Progenitor cell of endocrine pancreas (in vitro differentiated cells): ENCODE measurements at places on chromosomes 6 and 20. TPM values are rescaled to one million over a fixed set of nuclear protein-coding genes. Genes with fewer than 3 reads are reported as not detected.

DNA sequence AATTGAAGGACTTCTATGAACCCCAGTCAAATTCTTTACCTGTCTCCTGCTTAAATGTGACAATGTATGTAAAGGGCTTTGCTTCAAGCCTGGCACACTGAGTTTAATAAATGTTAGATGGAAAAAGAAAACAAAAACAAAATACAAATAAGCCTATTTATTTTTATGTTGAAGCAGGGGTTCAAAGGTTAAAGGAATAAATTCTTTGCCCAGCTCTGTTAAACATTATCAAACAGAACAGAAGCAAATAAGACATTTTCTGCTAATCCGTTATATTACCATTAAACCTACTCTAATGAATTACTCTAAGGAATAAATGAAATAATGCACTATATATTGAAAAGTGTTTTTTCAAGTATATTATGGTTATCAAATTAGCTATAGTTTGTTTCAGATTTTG is 182.5 kb upstream of the CEP162 start:
- DNase-seq = no peak

GRCh38 chr6:63352544-63353285 is 32.9 kb upstream of the LGSN start:
- no peak for DNase-seq

GRCh38 chr6:115058414-115059211 is 715.8 kb upstream of the HS3ST5 start:
- DNase-seq = no peak

DNA sequence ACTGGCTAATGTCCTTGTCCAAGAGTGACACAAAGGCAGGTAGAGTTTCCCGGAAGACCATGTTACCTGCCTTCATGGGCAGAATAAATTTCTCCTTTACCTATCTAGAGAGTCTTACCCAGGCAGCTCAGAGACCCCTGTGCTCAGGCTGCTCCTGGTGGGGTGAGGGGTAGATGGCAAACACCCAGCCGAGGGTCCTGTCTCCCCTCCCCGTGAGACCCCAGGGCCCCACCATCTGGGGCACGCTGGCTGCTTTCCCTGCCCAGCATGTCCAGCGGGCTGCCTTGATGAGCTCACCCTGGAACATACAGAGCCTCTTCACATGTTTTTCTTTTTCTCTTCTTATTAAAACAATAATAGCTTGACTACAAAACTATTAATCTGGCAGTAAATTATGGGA is 116.5 kb downstream of the EDN3 start:
- no peak for DNase-seq

- no peak for DNase-seq
Observed at GRCh38 chr6:53048431-53049195, 16.6 kb upstream of the FBXO9 start.

DNA sequence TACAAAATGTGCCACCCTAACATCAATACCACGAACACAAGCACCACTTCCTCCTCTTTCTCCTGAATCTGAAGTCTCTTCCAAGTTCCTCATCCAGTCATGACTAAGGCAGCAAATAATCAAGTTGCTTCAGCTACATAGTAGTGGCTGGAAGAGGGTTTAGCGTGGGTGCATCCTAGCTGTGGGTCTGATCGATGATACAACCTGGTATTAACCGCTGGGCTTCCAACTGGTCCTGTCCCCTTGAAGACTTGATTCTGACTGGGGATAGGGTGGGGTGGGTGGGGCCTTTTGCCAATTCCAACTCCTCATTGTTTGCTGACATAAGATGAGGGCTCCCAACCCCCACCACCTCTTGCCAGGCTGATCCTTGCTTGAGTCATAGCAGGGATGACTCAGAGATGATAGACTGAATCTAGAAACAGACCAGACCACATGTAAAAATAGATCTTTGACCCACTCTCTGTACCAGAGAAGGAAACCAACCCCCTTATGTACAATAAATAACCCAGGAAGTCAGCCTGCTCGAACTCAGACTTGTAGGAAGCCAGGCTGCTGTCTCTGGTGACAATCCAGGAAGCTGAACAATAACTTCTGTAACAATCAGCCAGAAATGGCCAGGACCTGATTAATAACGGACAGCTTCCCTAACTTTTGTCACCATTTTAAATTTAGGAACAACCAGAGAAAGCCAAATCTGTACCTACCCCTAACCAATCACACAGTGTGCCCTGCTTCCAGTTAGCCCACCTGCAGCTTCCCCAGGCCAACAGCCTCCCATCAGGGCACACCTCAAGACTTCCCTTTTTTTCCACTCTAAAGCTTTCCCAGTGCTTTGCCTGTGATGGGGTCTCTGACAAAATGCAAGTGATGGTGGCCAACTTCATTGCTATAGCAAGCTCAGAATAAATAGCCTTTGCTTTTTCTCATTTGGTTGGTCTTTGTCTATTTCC is 68.9 kb upstream of the FAM184A start:
- no peak for DNase-seq

GRCh38 chr20:36217226-36217625 is 19.1 kb upstream of the AAR2 start:
- no peak for DNase-seq

DNA sequence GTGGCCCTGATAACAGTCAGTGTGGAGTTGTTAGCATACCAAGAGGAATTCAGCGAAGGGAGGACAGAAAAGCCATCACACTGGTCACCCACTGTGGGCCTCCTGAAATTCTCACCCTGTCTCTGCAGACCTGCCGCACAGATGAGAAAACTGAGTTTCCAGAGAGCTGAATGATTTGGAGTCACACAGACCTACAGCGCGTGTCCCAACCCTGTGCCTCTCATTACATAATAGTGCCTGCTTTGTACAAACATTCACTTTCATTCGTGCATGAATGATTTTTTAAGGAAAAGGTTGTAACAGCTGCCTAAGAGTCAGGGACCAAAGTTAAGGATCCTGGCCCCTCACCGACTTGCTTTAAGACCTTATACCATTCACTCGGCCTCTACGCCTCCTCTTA is 62.7 kb downstream of the THBS2 start:
- no peak for DNase-seq

DNA sequence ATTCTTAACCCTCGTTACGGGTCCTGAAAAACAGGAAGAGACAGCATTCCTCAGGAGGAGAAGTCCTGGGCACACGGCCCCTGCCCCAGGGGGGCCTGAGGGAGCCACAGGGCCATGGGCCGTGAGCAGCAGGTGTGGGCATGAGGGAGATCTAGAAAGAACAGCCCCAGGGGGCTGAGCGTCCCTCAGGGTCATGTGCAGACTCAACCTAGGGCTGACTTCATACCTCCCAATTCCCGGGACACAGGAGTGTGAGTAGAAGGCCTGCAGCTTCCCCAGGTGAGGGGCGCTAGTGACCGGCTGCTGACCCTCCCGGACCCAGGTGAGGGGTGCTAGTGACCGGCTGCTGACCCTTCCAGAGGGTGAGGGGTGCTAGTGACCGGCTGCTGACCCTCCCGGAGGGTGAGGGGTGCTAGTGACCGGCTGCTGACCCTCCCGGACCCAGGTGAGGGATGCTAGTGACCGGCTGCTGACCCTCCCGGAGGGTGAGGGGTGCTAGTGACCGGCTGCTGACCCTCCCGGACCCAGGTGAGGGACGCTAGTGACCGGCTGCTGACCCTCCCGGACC is 35.1 kb downstream of the FRMD1 start:
- no peak for DNase-seq

DNA sequence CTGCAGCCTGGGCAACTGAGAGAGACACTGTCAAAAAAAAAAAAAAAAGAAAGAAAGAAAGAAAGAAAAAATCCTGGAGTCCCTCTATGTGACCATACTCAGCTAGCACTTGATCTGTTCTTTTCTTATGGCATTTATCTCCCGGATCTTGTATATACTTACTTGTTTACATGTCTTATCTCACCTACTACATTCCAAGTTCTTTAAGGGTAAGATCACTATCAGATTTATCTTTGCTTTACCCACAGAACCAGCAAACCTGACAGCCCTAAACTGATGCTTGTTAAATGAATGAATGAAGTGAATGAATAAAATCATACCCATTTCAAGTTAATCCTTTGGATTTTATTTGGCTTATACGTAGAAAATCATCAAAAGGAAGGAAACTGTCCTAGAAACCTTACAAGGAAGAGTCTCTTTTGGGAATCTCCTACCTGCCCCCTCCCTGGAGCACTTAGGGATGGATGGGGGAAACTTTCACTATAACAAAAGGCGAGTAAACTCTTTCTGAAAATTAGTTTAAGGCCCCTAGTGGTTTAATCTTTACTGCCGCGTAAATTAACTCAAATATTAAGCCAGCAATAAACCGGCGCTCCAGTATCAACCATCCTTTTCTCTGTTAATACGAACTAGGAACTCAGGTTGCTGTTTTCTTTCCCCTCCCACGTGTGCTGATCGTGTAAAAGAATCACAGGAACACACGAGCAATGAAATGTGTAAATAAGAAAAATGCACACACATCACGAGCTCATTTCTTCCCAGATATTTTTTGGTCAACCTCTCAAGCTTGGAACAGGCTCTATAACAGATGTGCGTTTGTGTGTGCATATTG is 1.3 kb upstream of the UTRN start:
- DNase-seq = no peak

DNA sequence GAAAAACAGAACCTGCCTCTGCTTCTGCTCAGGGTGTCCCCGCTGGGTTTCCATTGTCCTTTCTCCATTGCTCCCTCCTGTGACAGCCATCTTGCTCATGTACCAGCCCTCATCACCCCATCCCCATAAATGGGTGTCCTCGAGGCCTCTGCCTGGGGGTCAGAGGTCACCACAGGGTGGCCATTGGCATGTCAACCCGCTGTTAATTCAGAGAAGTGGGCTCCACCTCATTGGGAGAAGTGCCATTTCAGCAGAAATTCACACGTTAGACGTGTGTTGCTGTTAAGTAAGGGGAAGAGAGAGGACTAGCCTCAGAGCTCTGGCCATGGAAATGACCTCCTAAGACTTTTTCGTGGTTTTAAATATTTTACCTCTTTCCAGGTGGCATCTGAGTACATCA is 71.9 kb downstream of the PTPN1 start:
- DNase-seq = no peak

GRCh38 chr6:157615951-157616350 is 207.1 kb upstream of the SNX9 start:
- DNase-seq = no peak

DNA sequence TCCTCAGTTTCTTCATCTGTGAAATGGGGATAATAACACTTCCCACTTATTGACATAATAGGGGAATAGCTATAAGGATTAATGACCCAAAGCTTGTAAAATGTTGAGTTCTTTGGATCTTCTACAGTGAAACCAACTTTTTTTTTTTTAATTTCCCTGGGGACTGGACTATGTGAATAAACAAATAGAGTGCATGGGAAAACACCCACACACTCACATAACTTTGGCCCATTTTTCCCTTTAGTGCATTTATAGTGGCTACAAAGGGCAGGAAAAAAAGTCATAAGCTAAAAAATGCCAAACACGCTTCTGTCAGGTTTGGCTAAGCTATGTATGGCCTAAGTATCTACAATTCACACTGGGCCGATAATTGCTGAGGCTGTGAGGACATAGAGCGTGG is 406.2 kb upstream of the JAG1 start:
- no peak for DNase-seq

DNA sequence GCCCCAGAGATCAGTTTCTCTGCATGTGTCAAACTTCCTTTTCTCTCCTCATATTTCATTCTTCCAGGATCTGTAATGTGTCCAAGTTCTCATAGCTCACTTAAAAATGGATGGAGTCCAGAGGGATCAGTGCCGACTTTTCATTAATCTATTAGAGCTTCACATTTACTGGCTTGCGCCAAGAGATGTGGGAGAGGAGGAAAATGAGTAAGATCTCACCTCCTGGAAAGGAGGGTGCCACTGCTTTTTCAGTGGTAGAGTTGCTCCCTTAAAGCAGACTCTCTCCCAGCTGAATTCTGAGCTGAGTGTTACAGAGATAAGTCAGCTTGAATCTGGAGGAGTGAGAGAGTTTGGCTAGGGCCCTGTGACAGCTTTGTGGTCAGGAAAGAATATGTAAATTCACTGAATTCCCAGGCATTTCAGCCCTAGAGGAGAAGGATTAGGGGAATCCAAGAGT is 175.9 kb downstream of the SOX4 start:
- no peak for DNase-seq

DNA sequence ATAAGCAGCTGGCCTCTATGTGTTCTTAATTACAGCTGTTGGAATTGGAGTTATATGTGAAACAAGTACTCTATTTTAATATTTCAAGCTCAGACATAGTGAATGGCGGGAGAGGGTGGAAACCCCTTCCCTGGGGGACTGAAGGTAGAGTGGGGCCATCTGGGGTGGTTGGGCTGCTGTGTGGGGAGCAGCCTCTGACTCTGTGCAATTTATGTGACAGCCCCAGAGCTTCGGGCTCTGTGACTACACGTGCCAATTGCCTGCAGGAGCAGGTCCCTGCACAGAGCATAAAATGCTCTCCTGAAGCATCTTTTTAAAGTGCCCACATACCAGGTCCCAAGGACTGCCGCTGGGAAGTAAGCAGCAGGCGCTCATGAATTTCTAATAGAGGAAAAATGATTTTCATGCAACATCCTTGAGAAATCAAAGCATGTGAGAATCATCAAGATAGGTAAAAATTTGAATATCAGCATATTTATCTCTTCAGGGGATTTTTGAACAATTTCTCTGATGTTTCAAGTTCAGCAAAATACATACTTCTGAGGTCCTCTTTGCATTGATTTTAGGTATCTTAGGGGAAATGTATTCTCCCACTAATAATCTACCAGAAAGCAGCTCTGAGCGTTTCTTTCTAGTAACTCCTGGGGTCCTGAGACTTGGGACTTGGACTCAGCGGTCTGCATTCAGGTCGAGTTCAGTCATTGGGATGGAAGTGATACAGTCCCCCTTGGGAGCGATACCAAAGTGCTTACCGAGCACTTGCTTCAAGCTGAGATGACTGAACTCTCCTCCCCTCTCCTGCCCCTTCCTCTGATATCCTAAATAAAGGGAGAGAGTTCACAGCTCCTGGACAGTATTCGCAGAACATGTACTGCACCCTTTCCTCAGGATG is 40.0 kb downstream of the ALDH8A1 start:
- no peak for DNase-seq

DNA sequence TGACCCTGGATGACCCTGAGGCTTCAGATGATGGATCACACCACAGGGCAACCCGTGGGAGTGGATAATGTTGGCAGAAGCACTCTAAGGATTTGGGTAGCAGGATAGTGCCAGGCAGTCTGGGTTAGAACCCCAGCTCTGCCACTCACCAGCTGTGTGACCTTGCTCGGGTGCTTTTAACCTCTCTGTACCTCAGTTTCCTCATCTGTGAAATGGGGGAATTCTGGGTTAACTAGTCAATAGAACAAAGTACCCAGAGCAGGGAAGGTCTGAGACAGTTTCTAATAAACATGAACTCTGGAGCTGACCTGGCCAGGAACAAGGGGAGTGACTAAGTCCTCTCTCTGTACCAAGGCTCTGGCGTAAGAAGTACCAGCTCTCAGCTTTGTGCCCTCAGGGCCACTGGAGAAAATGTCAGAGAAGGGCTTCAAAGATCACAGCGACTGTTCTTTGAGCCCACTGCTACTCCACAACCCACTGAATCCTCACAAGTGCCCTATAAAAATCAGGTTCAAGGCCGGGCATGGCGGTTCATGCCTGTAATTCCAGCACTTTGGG is 14.7 kb upstream of the NOL4L start:
- DNase-seq = no peak

CYP39A1 gene
- 6.7 and 10.3 TPM in 2 replicates for total RNA-seq

TBX18 gene
- 1.3 and 1.8 TPM in 2 replicates for total RNA-seq

HSPA12B gene
- total RNA-seq = not detected in 2 replicates

ENPP5 gene
- 13.4 and 13.6 TPM in 2 replicates for total RNA-seq
